ENCODE measurements at places on chromosomes 2 and 18. TPM values are rescaled to one million over a fixed set of nuclear protein-coding genes. Genes with fewer than 3 reads are reported as not detected.

Gene FAM110C
- not detected for polyA plus RNA-seq

Gene IL36G
- not detected for polyA plus RNA-seq

Gene TMEM247
- polyA plus RNA-seq = not detected

Gene NTSR2
- polyA plus RNA-seq = not detected

Gene MYO1B
- polyA plus RNA-seq = 0.99 TPM

Gene UGGT1
- 16.8 TPM for polyA plus RNA-seq

Gene CPO
- polyA plus RNA-seq = not detected

Gene RPIA
- polyA plus RNA-seq = 60.2 TPM

Gene DSC3
- polyA plus RNA-seq = not detected

Gene UGT1A3
- not detected for polyA plus RNA-seq

Gene FAM124B
- polyA plus RNA-seq = not detected

Gene RND3
- not detected for polyA plus RNA-seq

Gene AGXT
- polyA plus RNA-seq = not detected

Gene COL4A4
- polyA plus RNA-seq = 0.08 TPM

Gene CDH19
- polyA plus RNA-seq = not detected

Gene RIT2
- not detected for polyA plus RNA-seq

Gene TEX44
- not detected for polyA plus RNA-seq

Gene SERPINB12
- not detected for polyA plus RNA-seq

Gene KIAA2012
- not detected for polyA plus RNA-seq

Gene PDCD1
- 0.24 TPM for polyA plus RNA-seq

Gene MC4R
- polyA plus RNA-seq = not detected

Gene CTDSP1
- polyA plus RNA-seq = 22.5 TPM

Gene GCG
- not detected for polyA plus RNA-seq

Gene LIPG
- not detected for polyA plus RNA-seq

Gene MEIS1
- polyA plus RNA-seq = not detected

Gene FAP
- not detected for polyA plus RNA-seq

Gene OTOS
- polyA plus RNA-seq = not detected

Gene HOXD12
- not detected for polyA plus RNA-seq

Gene PRKAG3
- not detected for polyA plus RNA-seq

Gene CYP26B1
- not detected for polyA plus RNA-seq

Gene KYNU
- not detected for polyA plus RNA-seq

Gene ATOH8
- polyA plus RNA-seq = not detected

Gene EFR3B
- not detected for polyA plus RNA-seq

Gene ENOSF1
- polyA plus RNA-seq = 12.2 TPM

Gene LRRC30
- polyA plus RNA-seq = not detected

Gene UPP2
- not detected for polyA plus RNA-seq

Gene SCYGR4
- not detected for polyA plus RNA-seq

Gene UXS1
- 74.2 TPM for polyA plus RNA-seq

Gene CRYBA2
- not detected for polyA plus RNA-seq

Gene SOS1
- polyA plus RNA-seq = 8.4 TPM

Gene ADD2
- polyA plus RNA-seq = 5.3 TPM

Gene IWS1
- polyA plus RNA-seq = 15.7 TPM

Gene FBXO36
- 1.2 TPM for polyA plus RNA-seq

Gene CPLX4
- not detected for polyA plus RNA-seq

Gene C2orf92
- 1.1 TPM for polyA plus RNA-seq

Gene WDR54
- polyA plus RNA-seq = 68.2 TPM

Gene POTEI
- not detected for polyA plus RNA-seq

Data from naive thymus-derived CD4-positive, alpha-beta T cell (primary cell).